HS-27A (cell line): ENCODE measurements at places on chromosomes 4 and X.

- DNase-seq: no peak
These were observed 5.3 kb upstream of the FGA start for GRCh38 chr4:154595807-154596206.

DNA sequence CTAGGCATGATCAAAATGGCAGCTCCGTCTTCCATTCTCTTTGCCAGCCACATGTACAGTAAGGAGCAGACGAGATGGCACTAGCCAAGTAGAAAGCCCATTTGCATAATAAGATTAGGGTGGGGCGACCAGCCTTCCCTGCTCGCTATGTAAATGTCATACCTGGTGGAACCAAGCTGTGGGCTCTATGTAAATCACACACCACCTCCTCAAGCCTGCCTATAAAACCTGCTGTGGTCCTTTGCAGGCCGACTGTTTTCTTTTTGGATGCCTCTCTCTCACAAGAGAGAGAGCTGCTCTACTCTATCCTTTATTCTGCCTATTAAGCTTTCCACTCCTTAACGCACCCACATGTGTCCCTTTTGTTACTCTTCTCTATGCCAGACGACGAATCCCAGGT, 1472.7 kb downstream of the ARAP2 start:
- no peak for DNase-seq

GRCh38 chrX:65668377-65669310, 1.2 kb downstream of the MSN start:
- peak; percentile 39 for DNase-seq

GRCh38 chr4:88264336-88264735, 20.0 kb downstream of the PPM1K start:
- no peak for DNase-seq

DNA sequence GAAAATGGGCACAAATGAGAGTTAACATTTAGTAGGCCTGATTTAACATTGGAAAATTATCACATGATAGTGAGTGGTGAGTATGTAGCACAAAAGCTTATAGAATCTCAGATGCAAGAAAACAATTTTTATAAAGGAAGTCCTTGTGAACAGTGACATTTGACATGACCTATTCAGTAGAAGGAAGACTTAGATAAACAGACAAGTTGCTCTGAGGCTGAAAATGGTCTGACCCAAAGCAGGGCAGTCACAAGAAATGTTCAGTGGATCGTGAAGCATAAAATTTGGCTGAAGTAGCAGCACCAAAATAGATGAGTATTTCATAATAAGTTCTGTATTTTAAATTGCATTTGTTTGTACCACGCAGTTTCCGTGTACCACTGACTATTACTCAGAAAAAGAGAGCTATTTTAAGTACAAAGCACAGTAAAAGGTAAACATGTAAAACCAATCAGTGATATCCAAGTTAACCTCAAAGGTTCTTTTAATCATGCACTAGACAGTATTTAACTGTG, 605.7 kb upstream of the PABPC4L start:
- no peak for DNase-seq
